K562 (cell line): ENCODE measurements at places on chromosomes 1 and 21. TPM values are rescaled to one million over a fixed set of nuclear protein-coding genes. Genes with fewer than 3 reads are reported as not detected.

- no peak for DNase-seq
Observed at GRCh38 chr1:179095377-179095776, 13.5 kb downstream of the TOR3A start.

DNA sequence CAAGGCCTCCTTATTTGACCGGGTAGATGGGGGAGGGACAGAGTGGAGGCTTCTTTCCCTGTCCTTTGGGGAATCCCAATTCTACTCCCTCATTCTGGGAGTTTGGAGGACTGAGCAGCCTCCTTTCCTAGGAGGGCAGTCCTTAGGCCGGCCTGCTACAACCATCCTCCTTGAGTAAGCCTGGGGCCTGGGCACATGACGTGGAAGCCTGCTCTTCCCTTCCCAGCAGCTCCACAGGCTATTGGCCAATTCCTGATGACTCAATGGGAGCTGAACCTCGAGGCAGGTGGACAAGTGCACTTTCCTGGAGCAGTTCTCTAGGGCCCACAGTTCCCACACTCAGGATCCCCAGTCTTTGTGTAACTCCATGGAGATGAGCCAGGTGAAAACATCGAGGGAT lies 3.1 kb downstream of the KCNA10 start:
- no peak for DNase-seq

DNA sequence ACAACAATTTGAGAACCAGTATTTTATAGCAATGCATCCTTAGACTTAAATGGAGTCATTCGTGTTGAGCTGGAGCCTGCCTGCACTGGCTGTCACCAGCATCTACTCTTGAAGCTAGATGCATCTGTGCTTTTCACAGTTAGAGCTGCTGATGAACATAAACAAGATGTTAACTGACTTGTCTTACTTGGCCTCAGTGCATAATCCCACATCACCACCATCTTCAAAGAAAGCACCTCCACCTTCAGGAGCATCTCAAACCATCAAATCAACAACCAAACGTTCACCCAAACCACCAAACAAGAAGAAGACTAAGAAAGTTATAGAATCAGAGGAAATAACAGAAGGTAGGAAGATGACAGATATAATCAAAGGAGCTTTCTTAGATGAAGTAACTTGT lies 71.1 kb downstream of the TPR start:
- DNase-seq: no peak

The F5 gene
- polyA plus RNA-seq: 0.03 TPM in 1 of 2 replicates, not detected in the other

DNA sequence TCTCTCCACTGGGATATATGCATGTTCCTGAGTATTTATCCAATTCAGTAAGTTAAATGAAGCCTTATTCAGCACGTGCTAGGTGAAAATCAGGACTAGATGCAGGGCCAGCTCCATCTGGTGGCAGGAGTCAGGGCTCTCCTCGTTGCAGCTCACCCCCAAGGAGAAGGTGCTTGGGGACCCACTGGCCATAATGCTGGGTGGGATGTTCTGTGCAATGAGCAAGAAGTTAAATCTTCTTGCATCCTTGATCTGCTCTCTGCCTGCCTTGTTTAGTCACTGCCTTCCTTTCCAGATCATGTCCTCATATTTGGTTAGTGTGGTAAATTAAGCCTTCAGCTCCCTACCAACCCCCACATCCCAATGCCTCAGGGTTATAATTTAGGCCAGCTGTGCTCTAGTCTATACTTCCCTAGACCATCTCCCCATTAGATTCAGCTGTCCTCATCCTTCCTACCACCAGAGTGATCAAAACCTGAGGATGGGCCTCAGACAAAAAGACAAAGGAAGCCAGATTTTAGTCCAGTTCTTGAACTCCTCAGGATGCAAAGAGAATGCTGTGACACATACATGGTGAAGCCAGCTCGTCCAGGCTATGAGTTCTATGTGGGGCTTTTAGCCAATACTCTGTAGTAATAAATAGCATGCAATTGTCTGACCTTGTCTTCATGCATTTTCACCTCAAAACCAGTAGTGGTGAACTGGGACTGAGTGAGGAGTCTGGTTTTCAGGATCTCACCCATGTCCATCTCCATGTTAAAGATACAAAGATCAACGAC lies 55.9 kb downstream of the SEC16B start:
- DNase-seq: no peak

GRCh38 chr1:67642629-67643028 lies 42.4 kb upstream of the GADD45A start:
- no peak for DNase-seq

GRCh38 chr1:176560681-176561080 lies 97.7 kb downstream of the PAPPA2 start:
- no peak for DNase-seq

- no peak for DNase-seq
Observed at GRCh38 chr1:221089273-221089672, 210.0 kb downstream of the HLX start.

DNA sequence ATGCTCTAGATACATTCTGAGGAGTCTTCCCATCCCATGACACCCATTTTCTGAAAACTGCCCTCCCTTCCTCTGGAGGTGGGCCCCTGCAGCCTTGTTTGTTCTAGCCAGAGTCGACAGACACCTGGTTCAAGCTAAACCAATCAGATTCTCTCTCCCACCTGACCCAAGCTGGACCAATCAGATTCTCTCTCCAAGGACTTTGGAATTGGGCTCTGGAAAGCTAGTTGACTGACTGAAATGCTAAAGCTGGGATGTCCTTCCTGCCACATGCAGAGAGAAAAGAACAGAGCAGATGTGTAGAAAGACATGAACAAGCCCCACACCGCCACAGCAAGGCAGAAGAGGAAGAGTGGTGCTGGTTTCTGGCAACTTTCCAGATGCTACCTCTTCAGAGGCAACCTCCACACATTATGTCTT lies 24.6 kb downstream of the ASAP3 start:
- DNase-seq: peak; percentile 42

DNA sequence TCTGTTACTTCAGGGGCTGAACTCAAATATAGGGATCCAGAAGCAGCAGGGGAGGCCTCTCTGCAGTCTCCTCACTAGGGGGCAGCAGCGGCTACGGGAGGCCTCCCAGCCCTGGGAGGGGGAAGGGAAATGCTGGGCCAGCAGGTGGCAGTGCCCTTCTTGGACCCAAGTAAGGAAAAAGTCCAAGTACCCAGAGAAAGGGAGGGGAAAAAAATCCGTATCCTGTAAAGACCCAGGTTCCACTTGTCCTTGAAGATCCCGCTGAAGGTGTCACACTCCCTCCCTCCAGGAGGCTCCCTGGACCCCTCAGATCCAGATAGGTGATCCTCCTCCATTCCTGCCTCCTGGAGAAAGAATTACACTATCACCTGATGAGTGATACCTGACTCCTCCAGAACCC lies 14.1 kb upstream of the NUAK2 start:
- peak; percentile 92 for DNase-seq

- DNase-seq: peak; percentile 83
Observed at GRCh38 chr1:9615316-9616063, 26.8 kb downstream of the TMEM201 start.

The GCSAML gene
- not detected in 2 replicates for polyA plus RNA-seq

The TTC22 gene
- polyA plus RNA-seq: 0.23 TPM in 1 of 2 replicates, not detected in the other

DNA sequence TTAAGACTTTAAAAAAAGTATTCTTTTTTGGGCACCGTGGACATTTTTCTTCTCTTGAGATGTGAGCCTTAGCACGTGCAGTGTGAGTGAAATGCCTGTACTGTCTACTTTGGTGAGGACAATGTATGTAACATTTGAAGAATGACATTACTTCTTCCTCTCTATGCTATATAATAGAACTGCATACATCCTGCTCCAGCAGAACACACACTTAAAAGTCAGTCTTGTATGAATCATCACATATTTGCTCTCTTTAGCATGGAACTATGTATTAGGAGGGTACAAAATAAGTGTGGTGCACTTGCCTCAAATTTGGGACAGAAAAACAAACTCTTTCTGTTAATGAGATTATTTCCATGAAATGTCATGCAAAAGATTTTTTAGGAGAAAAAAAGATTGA lies 358.4 kb upstream of the SGIP1 start:
- no peak for DNase-seq

DNA sequence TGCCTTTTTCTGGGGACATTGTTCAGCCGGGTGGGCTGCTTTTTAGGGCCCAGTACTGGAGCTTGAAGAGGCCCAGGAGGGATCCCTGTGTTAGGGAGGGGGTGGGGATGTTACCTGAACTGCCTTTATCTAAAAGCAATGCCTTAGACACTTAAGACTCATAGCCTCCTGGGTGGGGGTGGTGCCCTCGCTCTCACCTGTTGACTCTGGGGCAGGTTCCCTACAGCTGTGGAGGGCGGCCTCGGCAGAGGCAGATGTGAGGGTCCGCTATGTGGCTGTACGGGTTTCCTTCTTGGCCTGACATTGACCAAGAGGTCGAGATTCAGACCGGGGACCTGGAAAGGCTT lies 716 bp downstream of the INAVA start:
- DNase-seq: no peak

DNA sequence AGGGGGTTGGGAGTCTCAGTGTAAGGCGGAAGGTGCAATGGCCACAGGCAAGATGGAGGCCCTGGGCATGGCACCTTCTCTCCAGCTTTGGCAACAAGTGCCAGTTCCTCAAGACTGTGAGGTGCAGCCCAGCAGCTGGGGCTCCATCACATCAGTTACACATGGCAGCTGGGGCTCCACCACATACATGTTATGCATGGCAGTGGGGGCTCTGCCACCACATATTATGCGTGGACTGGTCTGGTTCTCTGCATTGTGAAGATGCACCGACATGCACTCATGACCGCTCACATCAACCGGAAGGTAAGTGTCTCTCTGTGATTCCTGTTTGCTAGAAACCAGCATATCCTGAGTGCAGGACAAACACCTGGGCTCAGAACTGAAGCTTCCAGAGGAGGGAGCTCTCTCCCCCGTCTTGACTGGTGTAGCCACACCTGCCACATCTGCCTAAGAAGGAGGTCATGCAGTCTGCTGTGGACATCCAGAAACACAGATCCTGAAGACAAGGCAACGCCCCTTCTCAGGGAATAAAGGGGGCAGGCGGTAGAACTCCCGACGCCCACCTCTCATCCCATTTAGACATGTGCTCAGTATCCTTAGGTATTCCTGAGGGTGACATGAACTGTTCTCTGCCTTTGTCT lies 104.1 kb upstream of the TMPRSS2 start:
- peak; percentile 41 for DNase-seq

DNA sequence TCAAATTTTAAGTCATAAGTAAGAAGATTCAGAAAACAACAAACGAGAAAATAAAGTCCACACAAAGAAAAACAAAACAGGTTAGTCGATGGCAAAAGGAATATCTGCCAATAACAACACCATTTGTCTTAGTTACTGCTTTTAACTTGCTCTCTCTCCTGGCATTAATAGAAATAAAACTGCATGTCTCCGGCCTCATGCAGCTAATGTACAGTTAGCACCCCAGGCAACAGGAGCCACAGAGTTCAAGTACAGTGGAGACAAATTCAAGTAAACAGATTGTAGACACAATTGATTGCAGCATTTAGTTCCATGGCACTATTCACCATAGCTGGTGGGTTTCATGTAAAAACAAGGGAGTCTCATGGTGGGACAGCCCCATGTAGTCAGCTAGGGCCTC lies 33.5 kb downstream of the SUSD4 start:
- DNase-seq: no peak

DNA sequence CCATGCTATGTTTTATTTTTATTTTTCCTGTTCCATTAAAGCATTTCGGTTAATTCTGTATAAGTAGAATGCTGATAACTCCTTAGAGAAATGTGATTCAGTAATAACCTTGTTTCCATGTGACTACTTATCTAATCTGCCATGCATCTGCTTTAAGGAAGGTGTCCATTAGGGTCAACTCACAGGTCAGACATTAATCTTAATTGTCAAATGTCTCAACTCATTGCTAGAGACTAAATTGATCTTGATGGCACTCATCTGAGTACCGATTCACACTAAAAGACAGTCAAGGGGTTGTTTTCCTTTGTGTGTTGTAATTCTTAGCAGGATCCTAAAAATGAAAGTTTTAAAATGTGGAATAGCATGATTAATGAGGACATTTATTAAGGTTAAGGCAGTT lies 41.8 kb downstream of the ITSN1 start:
- no peak for DNase-seq

DNA sequence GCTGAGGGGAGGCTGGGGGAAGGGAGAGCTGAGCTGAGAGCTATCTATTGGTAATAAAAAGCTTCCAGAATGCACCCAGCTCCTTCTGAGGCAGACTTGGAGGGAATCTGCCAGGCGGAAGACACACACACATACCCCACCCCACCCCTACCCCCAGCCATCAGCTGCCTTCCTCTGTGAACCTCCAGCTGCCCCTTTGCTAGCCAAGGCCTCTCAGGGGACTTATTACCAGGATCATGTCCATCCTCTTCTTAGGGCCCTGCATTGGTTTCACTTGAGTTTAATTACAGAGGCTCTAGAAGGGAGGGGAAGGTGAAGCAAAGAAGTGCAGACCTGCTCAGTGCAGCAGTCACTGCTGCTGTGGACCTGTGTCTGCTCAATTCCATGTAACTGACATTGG lies 156.4 kb downstream of the OMA1 start:
- no peak for DNase-seq

The CD34 gene
- polyA plus RNA-seq: not detected in 2 replicates

The OPRD1 gene
- not detected in 2 replicates for polyA plus RNA-seq

The TMEM269 gene
- 0.09 TPM in 2 replicates for polyA plus RNA-seq

The TAL1 gene
- 42.7 and 49.5 TPM in 2 replicates for polyA plus RNA-seq

GRCh38 chr1:97780884-97781283 lies 139.9 kb downstream of the DPYD start:
- no peak for DNase-seq

DNA sequence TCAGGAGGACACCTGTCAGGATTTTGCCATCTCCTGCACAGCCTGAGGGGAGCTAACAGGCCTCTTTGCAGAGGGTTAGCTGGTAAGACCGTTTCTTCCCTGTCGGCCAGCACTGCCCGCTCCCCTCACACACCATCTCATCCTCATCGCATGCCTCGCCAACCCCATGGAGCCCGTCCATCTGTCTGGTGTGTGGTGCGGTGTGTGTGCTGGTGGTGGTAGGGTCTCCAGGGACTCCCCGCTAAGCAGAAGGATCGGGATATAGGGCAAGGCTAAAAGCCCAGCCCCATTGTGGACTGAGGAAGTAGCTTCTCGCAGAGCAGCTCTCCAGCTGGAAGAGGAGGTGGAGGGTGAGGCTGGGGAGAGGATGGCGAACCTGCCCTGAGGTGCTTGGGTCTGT lies 6.8 kb upstream of the SFN start:
- no peak for DNase-seq

DNA sequence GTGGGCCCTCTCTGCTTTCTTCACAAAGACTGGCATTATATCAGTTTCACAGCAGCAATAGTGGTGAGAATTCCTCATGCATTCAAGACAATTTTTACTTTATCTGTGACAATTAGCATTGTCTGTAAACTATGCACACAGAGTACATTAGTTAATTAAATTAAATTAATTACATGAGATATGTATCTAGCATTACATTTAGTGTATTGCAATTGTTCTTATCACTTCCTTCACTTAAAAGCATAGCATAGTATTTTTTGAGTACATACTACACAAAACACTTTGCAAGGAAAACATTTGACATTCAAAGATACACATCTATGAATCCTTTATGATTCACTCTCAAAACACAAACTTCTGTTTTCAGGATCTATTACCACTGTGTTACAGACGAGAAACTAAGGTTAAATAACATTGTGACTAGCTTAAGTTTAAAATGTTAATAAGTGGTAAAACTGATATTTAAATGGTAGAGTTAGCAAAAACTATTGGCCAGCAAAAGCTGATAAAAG lies 1542.6 kb downstream of the PLA2G4A start:
- no peak for DNase-seq

The PRELP gene
- polyA plus RNA-seq: not detected in 2 replicates

The FMO4 gene
- polyA plus RNA-seq: 0.22 TPM in 1 of 2 replicates, not detected in the other

The TRIM58 gene
- polyA plus RNA-seq: 8.7 and 10.4 TPM in 2 replicates

GRCh38 chr1:213986925-213987250 lies 885 bp upstream of the PROX1 start:
- no peak for DNase-seq
